ENCODE measurements at places on chromosomes 16 and 17.

GRCh38 chr17:8121681-8122421 lies 2.1 kb downstream of the HES7 start:
- DNase-seq: peak; percentile 13

GRCh38 chr16:13795131-13795530 lies 124.8 kb upstream of the ERCC4 start:
- DNase-seq: no peak

GRCh38 chr16:89727406-89728120 lies 6.2 kb downstream of the ZNF276 start:
- DNase-seq: no peak

- DNase-seq: no peak
Measured at GRCh38 chr16:1543085-1543896, 9.8 kb downstream of the TMEM204 start.

DNA sequence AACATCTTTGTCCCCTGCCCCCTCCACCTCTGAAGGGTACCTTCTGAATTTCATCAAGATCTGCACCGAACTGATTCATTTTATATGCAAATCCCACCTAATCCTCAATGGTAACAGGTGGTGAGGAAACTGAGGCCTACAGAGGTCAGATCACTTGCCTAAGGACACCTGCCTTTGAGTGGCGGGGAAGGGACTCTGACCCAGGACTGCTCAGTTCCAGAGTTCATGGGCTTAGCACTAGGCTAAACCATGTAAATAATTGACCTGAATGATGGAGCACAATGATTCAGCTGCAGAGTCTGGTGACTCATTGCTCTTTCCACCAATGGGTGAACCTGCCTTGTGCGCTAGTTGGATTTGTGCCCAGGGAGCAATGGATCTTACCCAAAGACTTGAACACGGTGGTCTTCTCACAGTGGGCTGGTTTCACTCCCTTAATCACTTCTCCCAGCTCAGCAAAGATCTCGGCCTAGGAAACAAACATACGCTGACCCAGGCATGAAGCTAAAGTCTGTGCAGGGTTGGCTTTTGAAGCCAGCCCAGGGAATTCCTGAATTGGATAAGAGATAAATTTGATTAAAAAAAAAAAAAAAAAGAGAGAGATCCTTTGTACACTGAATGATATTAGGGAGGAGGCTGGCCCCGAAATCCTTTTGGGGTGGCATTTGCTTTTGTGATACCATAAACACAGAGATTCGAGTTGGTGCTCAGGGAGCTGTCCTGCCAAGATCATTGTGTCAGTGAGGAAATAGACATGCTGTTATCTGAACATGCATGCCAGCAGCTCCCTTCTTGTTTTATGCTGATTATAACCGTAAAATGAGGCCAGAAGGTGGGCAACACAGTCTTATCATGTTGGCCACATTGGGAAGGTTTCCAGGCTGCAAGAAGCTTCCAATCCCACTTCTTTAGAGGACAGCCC lies 17.0 kb downstream of the CRYM start:
- DNase-seq: no peak
